ENCODE measurements at places on chromosomes 12 and 14.
A peak's percentile ranks its signal among the peaks of the same experiment; 100 is the strongest.

DNA sequence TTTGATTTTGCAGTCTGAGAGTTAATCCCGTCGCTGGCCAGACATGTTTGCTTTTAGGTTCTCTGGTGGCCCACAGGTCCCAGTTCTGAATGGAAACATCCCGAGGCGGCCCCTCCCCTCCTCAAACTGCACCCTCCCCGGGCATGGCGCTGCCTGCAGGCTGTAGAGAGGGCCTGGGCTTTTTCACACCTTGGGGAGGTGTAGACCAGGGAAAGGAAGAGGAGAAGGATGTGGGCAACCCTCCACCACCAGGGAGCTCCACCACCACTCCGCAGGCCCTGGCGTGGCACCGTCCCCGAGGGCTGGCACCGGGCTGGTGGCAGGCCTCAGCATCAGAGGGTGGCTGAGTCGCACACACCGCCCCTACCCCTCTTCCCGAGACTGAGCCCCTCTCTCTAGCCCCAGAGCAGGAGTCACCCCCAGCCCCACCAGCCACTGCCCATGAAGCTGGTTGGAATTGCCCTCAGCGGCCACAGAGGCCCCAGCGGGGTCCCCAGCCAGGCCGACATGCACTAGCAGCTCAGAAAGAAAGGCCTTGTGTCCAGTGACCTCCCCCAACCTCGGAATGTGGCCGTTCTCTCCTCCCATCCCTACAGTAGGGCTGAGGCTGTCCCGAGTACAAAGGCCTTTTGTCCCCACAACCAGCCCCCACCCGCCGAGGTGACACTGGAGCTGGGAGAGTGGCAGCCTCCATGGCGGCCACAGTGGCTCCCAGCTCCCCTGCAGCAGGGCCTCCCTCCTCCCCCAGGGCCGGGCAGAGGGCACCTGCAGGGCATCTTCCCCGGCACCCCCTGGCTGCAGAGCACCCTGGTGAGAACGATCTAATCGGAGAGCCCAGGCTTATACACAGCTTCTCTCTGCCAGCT lies 23.5 kb upstream of the INF2 start:
- no peak for DNase-seq

DNA sequence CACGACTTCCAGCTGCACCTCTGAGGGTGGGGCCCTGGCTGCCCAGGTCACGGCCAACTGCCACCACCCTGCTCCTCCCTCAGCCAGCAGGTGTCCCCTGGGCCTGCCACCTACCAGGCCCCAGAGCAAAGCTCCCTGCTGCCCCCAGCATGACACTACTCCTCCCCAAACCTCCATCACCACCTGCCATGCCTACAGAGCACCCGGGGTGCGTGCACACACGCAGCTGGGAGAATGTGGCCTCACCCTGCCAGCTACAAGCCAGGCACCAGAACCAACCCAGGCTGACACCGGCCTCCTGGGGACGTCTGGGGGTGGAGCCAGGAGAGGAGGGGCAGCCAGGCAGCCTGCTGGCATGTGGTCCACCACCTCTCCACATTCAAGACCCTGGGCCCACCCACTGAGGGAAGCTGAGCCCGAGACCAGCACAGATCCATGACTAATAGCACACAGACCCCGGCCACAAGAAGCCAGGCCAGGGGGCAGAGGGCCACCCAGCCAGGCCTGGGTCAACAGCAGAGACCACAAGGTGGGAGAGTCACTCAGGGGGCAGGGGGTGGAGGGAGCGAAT lies 3.4 kb downstream of the JAG2 start:
- no peak for DNase-seq

DNA sequence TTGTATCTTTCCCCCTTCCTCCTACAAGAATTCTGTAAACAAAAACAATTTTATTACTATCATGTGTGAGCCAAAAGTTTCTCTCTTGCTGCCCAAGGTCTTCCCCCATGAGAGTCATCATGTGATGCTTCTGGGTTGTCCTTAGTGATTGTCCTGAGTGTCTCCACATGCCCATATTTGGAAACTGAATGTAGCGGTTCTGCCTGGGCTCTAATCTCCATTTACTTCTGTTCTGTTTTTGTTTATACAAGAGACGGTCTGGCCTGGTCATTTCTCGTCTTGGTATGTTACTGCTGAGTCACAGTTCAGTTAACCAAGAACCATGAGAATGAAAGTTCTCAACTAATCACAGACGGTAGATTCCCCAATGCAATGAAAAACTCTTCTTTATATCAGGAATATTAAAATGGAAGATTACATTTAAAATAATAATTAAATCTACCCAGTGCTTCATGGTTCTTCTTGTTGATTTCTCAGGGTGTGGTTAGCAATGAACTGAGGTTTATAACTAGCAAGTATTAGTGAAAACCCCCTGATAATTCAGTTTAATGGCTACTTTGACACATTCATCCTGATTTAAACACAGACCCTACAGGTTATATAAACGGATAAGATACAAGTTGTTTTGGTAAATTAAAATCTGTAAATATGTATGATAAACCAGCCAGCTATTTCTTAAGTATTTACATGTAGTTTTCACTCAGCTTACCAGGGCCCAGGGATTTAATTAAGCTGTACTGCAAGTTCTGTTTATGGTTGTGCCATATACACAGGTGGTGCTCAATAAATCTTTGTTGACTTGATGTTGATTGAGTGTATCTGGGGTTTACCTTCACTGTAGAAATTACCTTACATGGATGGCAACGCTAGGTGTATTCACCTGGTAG lies 81.1 kb downstream of the PELI2 start:
- no peak for DNase-seq

- DNase-seq: no peak
Measured at GRCh38 chr14:73027546-73027945, 640 bp upstream of the ZFYVE1 start.

DNA sequence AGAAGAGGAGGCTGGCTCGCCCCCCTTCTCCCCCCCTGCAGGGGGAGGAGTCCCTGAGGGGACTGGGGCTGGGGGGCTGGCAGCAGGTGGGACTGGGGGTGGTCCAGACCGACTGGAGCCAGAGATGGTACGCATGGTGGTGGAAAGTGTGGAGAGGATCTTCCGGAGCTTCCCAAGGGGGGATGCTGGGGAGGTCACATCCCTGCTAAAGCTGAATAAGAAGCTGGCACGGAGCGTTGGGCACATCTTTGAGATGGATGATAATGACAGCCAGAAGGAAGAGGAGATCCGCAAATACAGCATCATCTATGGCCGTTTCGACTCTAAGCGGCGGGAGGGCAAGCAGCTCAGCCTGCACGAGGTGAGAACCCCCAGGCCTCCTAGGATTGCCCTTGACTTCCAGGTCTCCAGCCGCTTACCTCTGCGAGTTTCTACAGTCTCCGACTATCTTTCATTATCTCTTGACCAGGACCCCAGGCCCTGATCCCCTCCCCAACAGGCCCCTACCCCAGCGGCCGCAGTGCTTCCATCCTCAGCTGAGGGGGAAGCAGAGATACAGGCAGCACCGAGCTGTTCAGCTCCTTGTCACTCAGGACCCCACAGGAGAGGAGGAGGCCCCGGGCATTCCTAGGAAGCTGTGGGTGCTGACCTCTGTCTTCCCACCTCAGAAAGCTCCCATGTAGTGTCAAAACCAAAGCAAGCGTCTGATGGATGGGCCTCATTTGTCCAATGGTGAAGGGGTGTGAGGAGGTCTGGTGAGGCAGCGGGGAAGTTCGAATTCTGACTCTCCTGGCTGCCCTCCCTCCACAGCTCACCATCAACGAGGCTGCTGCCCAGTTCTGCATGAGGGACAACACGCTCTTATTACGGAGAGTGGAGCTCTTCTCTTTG lies 3.0 kb downstream of the NAB2 start:
- no peak for DNase-seq

DNA sequence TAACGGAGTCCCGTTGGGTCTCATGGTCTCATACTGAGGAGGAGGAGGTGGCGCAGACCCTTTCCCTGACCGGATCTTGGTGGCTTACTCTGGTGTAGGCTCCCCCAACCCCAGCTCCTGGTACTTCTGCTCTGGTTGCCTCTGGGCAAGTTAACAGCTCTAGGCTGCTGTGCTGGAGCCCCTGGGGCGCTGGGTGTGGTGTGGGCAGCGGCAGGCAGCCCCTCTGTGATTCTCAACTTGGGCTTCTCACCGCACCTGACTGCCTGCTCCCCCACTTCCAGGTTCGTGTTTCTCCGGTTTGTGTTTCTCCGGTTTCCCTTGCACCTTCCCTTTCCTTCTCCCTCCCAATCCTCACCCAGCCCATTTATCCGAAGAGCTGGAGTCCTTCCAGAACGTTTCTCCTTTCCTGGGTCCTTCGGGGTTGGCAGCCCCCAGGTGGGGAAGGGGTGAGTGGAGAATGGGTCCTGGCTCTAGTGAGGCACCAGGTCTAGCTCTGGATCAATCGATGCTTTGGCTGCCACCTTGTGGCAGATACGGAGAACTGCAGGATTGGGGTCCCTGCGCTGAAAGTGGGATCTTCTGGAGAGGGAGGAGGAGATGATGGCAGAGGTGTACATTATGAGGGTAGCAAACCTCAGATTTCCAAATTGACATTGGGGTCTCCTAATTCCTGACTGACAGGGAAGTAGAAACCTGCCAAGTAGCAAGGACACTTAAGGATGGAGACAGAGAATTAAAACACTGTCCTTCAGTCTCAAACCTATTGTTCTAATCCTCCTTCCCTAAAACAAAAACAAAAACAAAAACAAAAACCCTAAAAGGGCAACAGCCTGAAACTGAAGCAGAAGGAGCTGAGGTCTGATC lies 8.3 kb downstream of the CISTR start:
- peak; percentile 60 for DNase-seq

- DNase-seq: no peak
Measured at GRCh38 chr12:117124421-117125271, 25.4 kb upstream of the TESC start.

- peak; percentile 17 for DNase-seq
Measured at GRCh38 chr12:118103201-118103600, 610 bp downstream of the VSIG10 start.

DNA sequence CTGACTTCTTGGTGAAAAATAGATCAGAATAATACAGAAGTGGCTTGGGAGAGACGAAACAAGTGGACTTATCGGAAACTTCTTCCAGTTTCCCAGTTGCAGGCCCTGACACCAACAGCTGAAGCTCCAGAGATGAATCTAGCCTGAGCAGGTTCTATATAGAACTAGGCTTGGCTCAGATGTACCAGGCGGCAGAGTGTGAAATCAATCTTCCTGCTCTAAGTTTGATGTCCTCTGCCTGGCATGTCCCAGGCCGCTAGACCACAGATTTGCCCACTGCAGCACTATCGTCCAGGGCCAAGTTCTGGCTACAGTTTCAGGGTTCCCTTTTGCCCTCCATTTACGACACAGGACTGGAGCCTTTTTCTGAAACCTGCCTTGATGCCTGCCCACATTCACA lies 91.3 kb upstream of the PLEKHA5 start:
- no peak for DNase-seq

GRCh38 chr14:94827711-94828447 lies 58.0 kb upstream of the GSC start:
- DNase-seq: no peak

- DNase-seq: peak; percentile 10
Measured at GRCh38 chr12:42421844-42422779, 96.1 kb downstream of the PPHLN1 start.

GRCh38 chr12:102504871-102505270 lies 24.5 kb upstream of the IGF1 start:
- DNase-seq: no peak

GRCh38 chr14:38505221-38505972 lies 249.5 kb upstream of the CLEC14A start:
- no peak for DNase-seq

- DNase-seq: no peak
Measured at GRCh38 chr14:100850841-100851585, 25.1 kb downstream of the MEG3 start.

DNA sequence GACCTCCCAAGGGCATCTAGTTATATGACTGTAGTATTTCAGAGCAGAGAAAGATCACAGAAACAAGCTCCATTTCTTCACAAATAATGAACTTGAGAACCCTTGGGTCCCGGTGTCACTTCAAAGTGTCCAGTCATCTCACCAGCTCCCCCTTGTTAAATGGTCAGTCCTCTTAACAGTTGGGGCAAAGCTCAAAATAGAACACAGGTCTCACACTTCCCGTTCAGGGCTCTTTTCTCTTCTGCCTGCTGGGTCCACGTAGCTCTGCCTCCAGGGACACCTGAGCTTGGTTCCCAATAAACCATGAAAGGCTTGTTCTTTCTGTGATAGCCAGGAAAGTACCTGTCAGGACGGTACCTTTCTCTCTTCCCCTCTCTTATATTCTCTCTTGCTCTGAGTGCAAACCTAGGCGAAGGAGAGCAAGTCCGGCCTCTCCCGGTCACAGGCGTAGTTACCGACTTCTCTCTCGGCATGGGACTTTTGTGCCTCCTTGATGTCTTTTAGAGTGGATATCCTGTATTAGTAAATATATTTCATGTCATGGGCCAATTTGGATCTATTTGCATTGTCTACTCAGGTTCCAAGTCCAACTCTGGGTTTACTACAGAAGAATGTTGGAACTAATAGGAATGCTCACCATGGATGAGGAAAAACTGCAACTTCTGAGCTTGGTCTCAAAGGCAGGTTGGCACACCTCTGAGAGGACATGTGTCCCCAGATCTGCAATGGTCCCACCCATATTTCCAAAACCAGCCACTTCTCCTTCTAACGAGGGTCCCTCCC lies 118.8 kb upstream of the PARP11 start:
- DNase-seq: no peak

GRCh38 chr14:103533137-103533998 lies 4.4 kb downstream of the TRMT61A start:
- no peak for DNase-seq

- DNase-seq: no peak
Measured at GRCh38 chr14:69865701-69866365, 13.4 kb upstream of the SMOC1 start.

DNA sequence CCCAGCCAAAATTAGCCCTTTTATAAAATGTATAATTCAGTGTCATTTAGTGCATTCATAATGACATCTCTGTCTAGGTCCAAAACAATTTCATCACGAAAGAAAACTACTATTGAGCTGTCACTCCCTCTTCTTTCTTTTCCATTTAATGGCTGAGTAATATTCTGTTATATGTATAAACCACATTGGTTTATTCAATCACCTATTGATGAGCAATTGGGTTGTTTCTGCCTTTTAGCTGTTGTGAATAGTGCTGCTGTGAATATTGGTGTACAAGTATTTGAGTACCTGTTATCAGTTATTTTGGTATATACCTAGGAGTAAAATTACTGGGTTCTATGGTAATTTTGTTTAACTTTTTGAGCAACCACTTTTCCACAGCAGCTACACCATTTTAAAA lies 7.2 kb downstream of the DNM1L start:
- no peak for DNase-seq

DNA sequence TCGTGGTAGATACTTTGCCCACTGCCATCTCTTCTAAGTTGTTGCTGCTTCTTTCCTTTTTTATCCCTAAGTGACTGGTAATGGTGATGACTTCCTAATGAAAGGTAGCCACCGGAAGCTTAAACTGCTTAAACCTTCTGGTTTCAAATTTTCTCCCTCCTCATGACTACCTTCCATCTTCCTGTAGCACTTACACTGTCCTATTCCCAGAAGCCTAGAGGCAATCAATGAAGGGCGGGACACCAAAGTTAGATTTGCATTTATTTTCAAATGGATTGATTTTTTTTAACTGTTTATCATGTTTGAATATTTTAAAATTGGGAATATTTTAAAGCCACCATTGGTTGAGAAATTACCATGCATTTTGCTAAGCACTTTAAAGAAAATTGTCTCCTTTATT lies 64.7 kb downstream of the MSRB3 start:
- no peak for DNase-seq

- no peak for DNase-seq
Measured at GRCh38 chr12:94198469-94198868, 50.1 kb downstream of the PLXNC1 start.

GRCh38 chr12:130832561-130833209 lies 6.4 kb downstream of the STX2 start:
- DNase-seq: no peak

Data from bone marrow (tissue), 2 donors.